ENCODE measurements at places on chromosomes 4 and X.

GRCh38 chr4:174946246-174946645 lies 28.1 kb downstream of the ADAM29 start:
- no peak for DNase-seq

GRCh38 chrX:74009041-74009440 lies 294.9 kb upstream of the ZCCHC13 start:
- DNase-seq = no peak

DNA sequence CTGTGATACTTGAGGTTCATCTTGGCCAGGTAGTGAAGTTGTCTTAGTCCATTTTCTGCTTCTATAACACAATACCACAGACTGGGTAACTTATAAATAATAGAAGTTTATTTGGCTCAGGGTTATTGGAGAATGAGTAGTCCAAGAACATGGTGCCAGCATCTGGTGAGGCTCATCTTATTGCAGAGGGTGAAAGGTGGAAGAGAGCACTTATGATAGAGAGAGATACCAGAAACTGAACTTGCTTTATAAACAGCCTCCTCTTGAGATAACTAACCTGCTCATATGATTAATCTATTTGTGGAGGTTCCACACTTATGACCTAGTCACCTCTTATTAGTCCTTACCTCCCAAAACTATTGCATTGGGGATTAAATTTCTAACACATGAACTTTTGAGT lies 1.6 kb downstream of the C4orf51 start:
- no peak for DNase-seq

- no peak for DNase-seq
Measured at GRCh38 chr4:186669159-186669731, 54.4 kb downstream of the FAT1 start.

DNA sequence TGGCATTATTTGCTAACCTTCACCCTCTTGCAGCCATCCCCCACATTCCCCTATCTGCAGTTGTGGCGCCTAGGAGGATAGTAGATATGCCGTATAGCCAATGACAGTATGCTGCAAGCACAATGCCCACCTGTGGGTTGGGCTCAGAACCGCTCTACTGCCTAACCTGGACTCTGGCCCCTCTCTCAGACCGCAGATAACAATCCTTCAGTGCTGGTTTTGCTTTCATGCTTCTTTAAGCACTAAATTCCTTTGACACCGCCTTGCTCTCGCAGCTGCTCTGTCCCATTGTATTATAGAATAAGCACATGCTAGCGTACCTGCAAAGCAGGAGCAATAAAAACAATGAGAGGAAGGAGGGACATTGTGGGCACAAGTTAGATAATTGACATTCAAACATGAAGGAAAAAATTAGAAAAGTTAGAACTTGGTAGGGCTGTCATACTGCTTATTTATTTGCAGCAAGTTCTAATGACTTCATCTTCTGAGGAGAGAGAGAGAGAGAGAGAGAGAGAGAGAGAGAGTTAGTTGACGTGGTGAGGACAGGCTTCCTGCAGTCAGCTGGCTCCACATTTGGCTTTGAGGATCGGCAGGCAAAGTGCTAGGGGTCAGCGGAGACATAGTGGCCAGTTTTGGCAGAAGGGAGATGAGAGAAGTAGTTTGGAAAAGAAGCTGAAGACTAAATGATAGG lies 55.8 kb downstream of the WWC2 start:
- DNase-seq = no peak

- DNase-seq = no peak
Measured at GRCh38 chrX:88940904-88941303, 193.9 kb downstream of the CPXCR1 start.

Measured in HT1080 (cell line).